IPS DF 19.7 (cell line): ENCODE measurements at places on chromosomes 1 and 21.

DNA sequence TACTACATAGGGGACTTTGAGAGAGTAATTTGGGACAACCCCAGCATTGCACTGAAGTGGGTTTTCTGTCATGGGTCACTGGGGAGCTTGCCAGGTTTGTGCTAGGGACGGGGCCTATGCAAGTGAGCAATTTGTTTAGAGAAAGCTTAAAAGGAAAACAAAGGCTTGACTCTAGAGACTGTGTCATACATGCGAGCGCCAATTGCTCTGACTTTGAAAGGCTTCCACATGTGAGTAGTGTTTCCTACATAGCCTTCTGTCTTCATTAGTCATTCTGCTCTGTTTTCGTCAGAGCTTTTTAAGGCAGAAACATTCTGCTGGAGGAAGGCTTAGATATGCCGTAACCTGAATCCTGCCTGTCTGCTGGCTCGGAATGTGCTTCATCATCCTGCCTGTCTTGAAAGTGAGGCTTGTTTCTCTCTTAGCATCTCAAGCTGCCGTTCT is 28.4 kb downstream of the TRIM45 start:
- peak; percentile 20 for DNase-seq

DNA sequence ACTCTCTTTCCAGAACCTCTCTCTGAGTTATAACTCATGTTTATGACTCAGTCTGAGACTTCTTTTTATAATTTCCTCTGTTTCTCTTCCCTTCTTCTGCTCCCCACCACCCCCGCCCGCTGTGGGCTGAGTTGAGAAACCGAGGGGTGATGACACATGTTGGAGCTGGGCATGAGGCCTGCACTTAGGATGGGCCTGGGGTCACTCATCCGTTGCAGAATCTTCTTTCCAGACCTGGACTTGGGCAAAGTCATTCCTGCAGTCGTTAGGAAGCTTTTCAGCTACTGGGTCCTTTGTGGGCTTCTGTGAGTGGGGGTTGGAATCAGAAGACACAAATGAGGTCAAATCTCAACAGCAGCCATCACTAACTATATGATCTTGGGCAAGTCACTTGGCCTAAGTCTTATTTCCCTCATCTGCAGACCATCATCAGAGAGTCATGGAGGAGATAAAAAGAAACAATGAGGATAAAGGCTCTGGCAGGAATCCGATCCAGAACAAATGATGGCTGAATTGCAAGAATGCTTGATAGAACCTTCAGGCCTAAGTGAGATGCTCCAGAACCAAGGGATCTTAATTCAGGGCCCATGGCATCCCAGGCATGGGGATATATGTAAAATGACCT is 53.4 kb downstream of the RPS6KA1 start:
- no peak for DNase-seq

DNA sequence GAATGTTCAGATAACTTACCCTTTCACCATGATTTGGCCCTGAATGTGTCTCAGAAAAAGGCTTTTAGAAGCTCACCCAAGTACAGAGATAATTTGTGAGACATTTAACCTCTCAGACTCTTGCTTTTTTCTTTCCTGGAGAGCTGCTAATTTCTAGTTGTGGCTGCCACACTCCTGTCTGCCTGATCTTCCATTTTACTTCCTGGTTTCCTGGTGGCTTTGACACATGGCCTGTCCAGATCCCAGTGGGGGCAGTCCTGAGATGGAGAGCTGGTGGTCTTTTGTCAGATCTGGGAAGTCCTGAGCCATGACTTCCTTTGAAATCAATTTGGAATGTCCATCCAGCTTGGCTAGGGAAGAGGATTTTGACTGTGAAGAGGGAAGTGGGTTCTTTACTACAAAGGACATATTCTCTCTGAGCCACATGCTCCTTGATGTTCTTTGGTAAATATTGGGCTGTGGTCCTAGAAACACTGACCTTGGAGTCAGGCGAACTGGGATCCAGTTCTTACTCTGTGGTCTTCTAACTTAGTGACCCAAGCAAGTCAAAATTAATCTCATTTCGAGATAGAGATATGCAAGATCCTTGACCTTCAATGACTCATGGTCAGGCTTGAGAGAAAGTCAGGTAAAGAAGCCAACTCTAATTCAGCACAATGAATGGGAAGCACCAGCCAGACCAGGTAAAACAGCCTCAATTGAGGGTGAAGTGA is 78.0 kb upstream of the HSD17B7 start:
- no peak for DNase-seq

- no peak for DNase-seq
Observed at GRCh38 chr1:1846386-1846918, 44.4 kb downstream of the GNB1 start.

GRCh38 chr1:1550591-1551432 is 10.4 kb upstream of the TMEM240 start:
- DNase-seq, result no peak

DNA sequence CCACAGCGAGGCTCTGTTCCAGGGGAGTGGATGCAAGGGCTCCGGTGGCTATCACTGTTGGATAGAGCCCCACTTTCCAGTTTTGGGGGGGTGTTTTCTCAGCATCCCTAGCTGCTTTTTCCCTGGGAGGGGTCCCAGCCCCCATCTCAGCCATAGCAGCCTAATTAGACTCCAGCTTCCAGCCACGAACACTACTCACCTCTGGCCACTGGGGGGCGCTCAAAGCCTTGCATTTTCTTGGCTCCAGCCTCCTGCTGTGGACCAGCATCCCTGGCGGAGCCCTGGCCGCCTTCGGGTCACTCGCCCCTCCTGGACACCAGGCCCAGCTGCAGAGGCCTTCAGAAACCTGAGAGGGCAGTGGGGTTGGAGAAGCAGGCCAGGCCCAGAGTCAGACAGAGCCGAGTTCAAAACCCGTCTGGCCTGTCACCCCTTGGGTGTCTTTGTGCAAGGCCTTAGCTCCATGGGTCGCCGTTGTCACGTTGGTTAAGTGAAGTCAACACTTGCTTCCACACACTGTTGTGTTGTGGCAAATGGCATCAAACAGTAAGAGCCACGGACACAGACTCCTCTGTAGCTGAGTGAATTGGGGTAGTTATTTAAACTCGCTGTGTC is 93.5 kb upstream of the ACTL8 start:
- no peak for DNase-seq

- no peak for DNase-seq
Observed at GRCh38 chr1:224353975-224354925, 2.4 kb upstream of the CNIH4 start.

DNA sequence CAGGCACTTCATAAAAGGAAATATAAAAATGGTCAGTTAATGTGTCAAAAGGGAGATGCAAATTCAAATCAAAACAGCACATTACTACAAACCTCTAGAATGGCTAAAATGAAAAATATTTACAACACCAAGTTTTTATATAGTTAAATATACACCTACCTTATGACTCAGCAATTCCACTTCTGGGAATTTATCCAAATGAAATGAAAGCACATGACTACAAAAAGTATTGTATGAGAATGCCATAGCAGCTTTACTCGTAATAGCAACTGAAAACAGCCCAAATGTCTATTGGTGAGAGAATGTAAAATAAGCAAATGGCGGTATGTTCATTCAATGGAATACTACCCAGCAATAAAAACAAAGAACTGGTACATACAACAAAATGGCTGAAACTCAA is 175.8 kb upstream of the SPAG17 start:
- DNase-seq, result no peak

- DNase-seq, result peak; percentile 50
Observed at GRCh38 chr1:240691909-240692705, 80.2 kb upstream of the GREM2 start.

GRCh38 chr1:185984113-185984836 is 250.1 kb downstream of the HMCN1 start:
- DNase-seq, result no peak

DNA sequence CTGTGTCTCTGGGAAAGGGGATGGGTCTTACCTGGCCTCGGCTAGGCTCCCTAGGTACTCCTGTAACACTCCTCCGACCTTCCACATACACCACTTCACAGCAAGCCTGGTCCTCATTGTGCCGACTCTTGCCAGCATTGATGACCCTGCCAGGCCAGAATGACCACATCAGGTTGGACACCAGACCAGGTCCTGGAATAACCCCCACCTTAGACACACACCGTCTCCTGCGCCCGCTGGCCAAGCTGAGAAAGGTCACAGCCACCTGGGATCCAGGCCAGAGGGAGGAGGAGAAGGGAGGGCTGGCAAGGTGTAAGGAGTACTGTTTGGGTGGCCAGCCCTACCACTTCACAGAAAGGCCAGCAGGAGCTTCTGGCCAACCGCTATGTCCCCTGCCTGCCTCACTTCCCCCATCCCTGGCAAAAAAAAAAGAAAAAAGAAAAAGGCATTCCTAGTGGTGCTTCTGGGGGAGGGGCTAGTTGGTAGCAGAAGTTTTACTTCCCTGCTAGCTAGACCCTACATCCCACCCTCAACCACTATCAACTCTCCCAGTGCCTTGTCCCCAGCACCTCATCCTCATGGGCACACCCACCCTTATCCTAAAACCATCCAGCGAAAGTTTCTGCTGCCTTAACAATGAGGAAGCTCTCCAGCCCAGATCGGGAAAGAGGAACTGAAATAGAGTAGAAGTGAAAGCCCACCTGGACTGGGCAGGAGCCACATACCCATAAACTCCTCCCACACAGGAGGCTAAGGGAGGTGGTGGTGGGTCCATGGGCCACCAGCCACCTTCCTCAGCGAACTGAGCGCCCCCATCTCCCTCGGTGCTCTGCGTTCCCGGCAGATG is 1.4 kb downstream of the PPM1J start:
- DNase-seq, result no peak

DNA sequence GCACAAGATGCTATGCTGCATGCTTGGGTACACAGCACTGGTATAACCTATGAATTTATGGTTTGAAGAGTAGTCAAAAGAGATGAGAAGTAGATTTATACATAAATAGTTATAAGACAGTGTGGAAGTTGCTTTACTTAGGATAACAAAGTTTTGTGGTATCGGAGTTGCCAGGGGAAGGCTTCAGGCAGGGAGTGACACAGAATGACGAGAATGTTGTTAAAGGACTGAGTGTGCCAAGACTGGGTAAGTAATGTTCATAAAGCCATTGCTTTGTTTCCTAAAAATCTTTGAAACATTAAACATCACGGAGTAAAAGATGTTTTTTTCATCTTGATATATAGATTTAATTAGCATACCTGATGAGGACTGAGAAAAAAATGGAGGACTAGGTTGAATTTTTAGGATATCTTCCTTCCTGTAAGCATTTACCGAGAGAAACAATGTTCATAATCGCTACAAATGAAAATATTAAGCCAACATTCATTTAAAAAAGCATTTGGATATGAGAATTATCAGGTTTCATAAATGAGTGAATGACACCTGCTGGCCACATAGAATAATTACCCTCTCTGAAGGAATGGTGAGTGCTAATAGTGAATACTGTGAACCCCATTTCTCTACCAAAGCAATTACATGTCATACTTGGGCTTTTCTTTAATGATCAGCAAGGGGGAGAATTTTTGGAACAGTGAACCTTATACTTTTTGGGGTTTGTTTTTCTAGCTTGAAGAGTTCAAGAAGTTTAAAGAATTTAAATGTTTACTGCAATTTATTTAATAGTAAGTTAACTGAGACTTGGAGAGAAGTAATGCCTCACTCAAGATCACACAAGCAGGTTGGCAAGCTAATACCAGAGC is 28.4 kb downstream of the EXTL2 start:
- no peak for DNase-seq

DNA sequence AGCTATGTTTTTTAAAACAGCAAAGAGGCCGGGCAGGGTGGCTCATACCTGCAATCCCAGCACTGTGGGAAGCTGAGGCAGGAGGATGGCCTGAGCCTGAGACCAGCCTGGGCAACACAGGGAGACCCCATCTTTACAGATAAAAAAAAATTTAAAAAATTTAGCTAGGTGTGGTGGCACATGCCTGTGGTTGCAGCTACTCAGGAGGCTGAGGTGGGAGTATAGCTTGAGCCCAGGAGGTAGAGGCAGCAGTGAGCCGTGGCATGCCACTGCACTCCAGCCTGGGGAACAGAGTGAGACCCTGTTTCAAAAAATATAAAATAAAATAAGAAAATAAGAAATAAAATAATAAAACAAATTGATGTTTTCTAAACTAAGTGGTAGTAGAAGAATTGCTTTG is 8.4 kb downstream of the SLC35A3 start:
- no peak for DNase-seq

GRCh38 chr1:244112041-244112440 is 61.0 kb downstream of the ZBTB18 start:
- DNase-seq, result no peak

GRCh38 chr1:233790662-233791371 is 113.7 kb upstream of the SLC35F3 start:
- peak; percentile 42 for DNase-seq

DNA sequence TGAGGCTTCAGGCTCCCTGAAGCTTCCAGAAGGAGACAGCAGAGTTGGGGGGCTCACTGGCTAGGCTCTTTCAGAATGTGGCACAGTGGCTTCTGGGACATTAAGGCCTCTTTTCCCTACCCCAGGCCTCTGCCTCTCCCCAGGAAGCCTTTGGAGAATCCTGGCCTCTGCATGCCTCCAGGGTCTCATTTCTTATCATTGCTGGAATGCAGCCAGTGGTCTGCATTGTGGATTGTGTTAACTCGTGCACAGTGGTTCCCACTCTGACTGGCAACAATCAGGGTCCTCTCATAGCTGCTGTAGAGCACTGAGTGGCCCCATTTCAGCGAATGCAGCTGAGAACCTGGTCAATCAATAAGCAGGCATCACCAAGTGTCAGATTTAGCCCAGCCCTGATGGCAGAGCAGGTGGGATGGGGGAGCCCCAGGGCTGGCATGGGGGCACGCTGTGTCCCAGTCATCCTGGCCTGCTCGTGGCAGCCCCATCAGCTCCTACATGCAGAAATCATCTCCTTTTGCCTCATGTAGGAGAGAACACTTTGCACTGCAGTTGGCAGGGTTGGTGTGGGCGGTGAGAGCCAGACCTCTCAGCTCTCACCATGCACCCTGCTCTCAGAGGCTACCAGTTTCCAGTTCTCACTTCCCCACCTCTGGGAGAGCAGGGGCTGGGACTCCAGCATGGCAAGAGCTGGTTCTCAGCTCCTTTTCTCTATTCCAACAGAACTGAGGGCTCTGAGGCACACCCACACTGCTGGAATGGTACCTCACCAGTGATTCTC is 13.4 kb downstream of the ADORA1 start:
- no peak for DNase-seq

DNA sequence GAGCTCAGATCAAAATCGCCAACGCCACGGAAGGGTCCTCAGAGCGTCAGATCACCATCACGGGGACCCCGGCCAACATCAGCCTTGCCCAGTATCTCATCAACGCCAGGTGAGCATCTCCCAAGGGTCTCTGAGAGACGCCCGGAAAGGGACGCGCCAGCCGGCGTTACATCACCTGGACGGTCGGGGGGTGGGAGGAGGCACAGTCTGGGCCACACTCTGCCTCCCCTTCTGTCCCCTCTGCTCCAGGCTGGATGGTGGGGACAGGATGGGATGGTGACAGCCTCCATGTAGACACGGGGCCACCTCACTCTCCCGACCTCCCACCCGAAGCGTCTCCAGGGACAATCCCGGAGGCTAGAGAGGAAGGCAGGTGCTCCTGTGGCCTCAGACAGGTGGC is 41.5 kb upstream of the COL6A1 start:
- DNase-seq, result no peak

- peak; percentile 93 for DNase-seq
Observed at GRCh38 chr1:154973344-154974101, 958 bp upstream of the CKS1B start.
